ENCODE measurements at places on chromosomes 7 and 10. TPM values are rescaled to one million over a fixed set of nuclear protein-coding genes. Genes with fewer than 3 reads are reported as not detected.

The SPDYE16 gene
- not detected for total RNA-seq

The CTAGE6 gene
- total RNA-seq, result not detected

The CPA2 gene
- not detected for total RNA-seq

The PRR15 gene
- 3.8 TPM for total RNA-seq

The EN2 gene
- total RNA-seq, result 1.0 TPM

The KCNH2 gene
- total RNA-seq, result 2.0 TPM

The GNAT3 gene
- not detected for total RNA-seq

Data from A549 treated with Mapracorat at 1 μM for 4 hours (cell line).